Body of pancreas (tissue), 4 donors: ENCODE measurements at places on chromosomes 2 and 18.

DNA sequence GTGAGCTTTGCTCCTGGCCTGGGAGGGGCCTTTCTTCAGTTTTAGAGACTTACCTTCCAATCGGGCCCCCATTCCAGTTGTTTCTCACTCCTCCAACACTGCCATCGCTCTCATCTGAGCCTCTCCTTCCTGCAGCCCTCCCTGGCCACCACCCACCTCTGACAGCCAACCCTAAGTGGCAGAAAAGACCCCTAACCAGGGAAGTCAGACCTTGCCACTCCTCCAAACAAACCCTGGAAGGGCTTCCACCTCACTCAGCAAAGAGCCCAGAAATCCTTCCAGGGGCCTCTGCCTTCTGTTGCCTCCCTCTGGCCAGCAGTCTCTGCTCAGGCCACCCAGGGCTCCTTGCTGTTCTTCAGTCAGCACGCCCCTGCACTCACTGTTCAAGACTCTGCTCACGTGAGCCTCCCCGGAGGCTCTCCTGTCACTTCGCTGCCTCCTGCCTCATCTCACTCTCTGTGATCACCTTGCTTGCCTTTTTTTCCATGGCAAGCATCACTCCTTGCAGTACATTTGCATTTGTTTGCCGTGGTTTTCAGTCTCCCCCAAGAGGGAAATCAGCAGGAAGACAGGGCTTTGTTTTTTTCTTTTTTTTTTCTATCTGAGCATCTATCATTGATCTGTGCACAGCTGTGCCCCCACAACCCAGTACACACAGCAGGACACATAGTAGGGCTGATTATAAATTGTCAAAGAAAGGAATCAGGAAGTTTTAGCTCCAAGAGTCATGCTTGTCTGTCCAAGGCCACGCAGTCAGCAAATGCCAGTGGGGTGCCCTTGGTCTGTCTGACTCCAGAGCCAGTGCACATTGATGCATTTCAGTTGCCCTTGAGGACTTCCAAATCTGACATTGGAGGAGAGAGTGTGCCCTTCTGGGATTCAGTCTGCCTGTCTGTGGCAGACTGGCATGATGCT is 83.9 kb downstream of the INHBB start:
- no peak overlapping the region for H3K4me3 ChIP-seq
- H3K4me1 ChIP-seq = no peaks in the 10 kb centered on the region
- H3K27me3 ChIP-seq = no peaks in the 10 kb centered on the region

- no peaks in the 10 kb centered on the region for H3K36me3 ChIP-seq
- H3K4me3 ChIP-seq = no peak overlapping the region
- no peak overlapping the region for H3K27ac ChIP-seq
- DNase-seq = no peak
- no peaks in the 10 kb centered on the region for H3K4me1 ChIP-seq
- H3K27me3 ChIP-seq = no peaks in the 10 kb centered on the region
These were observed 27.0 kb downstream of the TFPI start for GRCh38 chr2:187527262-187527661.

DNA sequence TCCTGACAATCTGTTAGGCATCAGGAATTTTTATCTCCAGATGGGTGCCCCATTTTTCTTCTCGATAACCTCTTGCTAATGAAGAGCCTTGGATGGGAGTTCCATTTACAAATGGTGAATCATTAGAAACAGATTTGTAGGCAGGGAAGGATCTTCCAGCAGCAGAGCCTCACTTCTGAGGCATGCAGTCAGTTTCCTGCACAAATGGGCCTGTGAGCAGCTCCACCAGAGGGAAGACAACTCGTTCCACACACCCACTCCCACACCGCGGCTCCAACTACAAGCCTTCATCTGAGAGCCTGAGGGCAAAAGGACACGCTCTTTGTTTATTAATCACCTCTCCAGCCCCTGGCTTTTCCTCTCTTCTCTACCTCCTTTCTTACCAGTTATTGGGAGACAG is 108.5 kb downstream of the CTAGE1 start:
- DNase-seq = no peak
- no peak overlapping the region for H3K27ac ChIP-seq
- H3K27me3 ChIP-seq = no peaks in the 10 kb centered on the region
- H3K4me3 ChIP-seq = no peak overlapping the region
- no peaks in the 10 kb centered on the region for H3K36me3 ChIP-seq

- no peaks in the 10 kb centered on the region for H3K36me3 ChIP-seq
- DNase-seq = no peak
- no peaks in the 10 kb centered on the region for H3K4me1 ChIP-seq
- H3K27me3 ChIP-seq = no peaks in the 10 kb centered on the region
These were observed 154.0 kb downstream of the LDLRAD4 start for GRCh38 chr18:13372531-13372951.

DNA sequence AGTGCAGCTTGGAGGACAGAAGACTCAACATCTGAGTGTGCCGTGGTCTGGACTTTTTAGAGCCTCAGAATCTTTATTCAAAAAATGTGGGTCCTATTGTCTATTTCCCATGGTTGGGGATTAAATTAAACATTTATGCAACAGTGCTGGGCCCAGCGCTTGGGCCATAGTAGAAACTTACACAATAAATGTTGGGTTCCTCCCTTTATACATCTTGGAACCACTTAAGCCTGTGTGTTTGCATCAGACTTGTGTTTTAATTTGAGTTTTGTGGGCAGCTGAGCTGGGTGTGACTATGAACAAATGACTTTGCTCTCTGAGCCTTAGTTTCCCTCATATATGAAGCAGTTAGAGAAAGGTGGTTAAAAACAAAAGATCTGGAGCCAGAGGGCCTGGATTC is 56.6 kb downstream of the THNSL2 start:
- H3K4me3 ChIP-seq = no peak overlapping the region
- DNase-seq = no peak
- no peak overlapping the region for H3K27ac ChIP-seq
- H3K36me3 ChIP-seq = no peaks in the 10 kb centered on the region
- H3K27me3 ChIP-seq = no peaks in the 10 kb centered on the region
